RCC 7860 (cell line): ENCODE measurements at places on chromosomes 1 and 21.

DNA sequence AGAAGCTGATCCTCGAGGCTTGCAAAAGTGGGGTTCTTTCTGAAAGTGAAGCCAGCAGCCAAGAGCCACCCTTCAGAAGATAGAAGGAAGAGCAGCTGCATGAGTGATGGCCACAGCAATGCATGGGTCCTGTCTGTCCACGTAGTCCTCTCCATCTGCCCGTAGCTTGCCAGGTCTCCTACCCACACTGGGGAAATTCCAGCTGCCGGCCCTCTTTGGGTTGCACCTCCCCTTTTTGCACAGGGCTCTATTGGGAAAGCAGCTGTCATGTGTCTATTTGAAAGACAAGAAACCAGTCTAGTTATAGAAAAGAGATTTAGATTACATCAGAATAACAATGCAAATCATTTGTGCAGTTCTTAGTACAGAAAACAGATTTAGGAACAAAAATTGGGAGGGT is 204.4 kb downstream of the GIPC2 start:
- no peak for DNase-seq

DNA sequence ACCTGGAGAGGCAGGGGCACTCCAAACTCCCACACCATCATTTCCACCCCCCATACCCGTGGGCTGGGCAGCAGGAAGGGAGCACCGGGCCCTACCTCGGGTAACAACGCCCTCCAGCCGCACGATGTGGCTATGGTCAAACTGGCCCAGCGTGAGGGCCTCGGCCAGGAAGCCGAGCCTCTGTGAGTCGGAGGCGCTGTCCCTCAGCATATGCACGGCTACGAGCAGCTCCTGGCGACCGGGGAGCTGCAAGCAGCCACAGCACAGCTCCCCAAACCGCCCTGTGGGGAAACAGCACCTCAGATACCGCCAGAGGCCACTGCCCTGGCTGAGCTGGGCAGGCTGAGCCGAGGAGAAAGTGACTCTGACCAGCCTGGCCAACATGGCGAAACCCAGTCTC is 29.2 kb downstream of the CDCA8 start:
- no peak for DNase-seq

DNA sequence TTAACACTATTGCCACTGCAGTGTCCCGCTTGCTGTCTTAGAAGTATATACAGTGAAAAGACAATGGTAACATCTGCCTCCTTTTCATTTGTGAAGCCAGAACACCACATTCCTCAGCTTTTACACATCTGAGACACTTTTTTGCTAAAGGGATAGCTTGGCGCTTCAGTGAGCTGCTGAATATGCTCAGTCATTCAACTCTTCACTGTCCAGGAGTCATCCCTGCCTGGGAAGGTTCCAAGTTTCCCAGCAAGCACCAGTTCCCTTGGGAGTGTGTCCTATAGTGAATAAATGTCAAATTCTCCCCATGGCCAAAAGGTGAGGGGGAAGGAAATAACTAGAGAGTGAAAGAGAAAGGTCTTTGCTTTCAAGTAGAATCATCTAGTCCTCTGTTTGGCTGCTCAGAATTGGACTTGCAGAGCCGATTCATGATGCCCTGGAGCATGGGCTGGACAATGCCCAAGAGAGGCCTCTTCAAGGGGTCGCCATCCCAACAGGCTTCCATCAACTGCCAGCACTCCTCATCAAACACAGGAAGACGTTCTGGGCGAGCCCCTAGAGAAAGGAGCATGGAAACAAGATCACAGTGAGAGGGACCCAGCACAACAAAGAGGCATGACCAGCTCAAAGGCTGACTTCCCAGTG is 25.5 kb upstream of the RBBP5 start:
- DNase-seq, result peak; percentile 83

GRCh38 chr1:211495584-211495983 is 3.6 kb upstream of the RD3 start:
- DNase-seq, result no peak

- no peak for DNase-seq
Measured at GRCh38 chr21:45482899-45483821, 59.1 kb downstream of the SLC19A1 start.

DNA sequence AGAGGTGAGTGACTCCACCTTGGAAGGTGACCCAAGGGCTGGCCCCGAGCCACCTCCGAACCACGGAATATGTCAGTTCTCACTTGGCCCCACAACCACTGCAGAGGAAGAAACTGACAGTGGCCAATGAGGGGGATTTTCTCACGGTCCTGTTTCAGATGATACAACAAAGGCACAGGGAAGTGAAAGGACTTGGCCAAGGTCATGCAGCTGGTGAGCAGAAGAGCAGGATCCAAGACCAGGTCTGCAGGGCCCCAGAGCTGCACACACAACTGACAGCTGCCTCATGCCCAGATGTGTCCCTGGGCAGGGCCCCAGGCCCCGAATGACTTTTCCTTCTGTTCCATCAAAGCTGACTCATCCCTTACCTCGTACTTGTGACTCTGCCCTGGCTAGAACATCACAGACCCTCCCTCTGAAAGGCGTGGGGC is 25.8 kb upstream of the EVA1B start:
- peak; percentile 53 for DNase-seq

- no peak for DNase-seq
Measured at GRCh38 chr21:34956416-34957316, 92.4 kb downstream of the RUNX1 start.

DNA sequence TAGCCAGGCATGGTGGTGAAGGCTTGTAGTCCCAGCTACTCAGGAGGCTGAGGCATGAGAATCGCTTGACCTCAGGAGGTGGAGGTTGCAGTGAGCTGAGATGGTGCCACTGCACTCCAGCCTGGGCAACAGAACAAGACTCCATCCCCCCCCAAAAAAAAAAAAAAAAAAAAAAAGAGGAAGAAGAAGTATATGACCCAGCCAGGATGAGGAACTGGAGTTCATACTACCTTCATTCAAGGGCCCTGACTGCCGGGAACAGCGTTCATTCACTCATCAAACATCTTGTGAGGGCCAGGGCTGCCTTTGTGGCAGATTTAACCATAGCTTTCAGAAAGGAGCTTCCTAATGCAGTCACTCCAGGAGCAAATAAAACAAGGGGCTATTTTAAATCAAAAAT is 127.6 kb downstream of the MRPS6 start:
- no peak for DNase-seq

GRCh38 chr1:217681806-217682205 is 50.7 kb downstream of the SPATA17 start:
- DNase-seq, result no peak

DNA sequence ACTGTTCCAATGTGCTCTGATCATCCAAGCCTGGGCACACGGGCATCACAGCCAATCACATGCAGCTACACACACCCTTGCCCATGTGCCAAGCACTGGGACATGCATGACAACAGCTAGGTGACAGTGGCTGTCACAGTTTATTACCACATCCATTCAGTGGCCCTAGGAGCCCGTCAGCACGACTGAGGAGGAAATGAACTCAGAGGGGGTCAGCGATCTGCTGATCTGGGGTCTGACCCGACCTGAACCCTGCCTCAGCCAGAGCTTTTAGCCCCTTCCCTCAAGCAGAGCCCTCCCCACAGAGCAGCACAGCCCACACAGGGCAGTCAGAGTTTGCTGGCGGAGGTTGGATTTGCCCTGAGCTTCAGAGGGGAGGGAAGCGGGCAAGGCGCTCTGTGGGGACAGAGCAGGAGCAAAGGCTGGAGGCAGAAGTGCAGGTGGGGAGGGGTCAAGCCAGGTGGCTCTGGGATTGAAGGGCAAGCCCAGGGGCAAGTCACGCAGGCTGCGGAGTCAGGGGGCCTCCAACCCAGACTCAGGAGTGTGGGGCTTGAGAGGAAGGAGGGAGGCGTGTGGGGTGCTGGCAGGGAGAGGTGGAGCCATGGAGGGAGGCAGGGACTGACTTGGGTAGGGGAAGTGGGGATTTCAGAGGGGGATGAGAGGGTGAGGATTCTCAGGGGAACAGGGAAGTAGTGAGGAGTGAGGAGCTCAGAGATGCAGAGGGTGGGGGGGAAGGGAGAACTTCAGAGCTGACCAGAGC is 10.4 kb downstream of the SH3BGRL3 start:
- DNase-seq, result no peak

DNA sequence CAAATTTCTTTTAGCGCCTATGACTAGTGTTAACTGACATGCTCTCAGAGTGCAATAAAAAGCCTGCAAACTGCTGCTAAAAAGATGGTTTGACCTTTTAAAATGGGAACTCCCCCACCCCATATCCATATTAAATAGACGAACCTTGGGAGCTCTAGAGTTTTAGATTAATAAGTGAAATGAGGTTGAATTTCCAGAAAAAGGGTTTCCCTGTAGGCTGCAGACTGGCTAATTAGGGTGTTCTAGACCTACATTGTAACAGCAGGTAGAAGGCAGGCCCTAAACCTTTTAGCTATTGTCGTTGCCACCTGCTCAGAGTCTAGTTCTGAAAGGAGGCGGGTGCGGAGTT is 2.2 kb downstream of the FAM78B start:
- DNase-seq, result no peak

DNA sequence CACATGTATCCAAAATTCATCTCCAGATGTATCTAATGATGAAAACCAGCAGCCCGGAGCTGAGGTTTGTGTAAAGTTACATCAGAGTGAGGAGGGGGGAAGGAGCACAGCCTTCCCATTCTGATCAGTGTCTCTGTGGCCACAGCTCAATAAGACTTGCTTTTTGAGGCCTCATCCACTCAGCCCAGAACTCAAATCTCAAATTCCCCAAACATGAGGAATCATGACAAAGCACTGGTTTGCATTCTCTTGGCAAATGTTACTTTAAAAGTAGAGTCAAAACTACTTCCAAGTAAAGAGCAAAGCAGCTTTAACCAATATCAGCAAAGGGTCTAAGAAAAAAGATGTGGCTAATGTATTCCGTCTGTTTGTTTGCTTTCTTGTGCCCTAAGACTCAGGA is 30.9 kb downstream of the CCN1 start:
- DNase-seq, result peak; percentile 65

DNA sequence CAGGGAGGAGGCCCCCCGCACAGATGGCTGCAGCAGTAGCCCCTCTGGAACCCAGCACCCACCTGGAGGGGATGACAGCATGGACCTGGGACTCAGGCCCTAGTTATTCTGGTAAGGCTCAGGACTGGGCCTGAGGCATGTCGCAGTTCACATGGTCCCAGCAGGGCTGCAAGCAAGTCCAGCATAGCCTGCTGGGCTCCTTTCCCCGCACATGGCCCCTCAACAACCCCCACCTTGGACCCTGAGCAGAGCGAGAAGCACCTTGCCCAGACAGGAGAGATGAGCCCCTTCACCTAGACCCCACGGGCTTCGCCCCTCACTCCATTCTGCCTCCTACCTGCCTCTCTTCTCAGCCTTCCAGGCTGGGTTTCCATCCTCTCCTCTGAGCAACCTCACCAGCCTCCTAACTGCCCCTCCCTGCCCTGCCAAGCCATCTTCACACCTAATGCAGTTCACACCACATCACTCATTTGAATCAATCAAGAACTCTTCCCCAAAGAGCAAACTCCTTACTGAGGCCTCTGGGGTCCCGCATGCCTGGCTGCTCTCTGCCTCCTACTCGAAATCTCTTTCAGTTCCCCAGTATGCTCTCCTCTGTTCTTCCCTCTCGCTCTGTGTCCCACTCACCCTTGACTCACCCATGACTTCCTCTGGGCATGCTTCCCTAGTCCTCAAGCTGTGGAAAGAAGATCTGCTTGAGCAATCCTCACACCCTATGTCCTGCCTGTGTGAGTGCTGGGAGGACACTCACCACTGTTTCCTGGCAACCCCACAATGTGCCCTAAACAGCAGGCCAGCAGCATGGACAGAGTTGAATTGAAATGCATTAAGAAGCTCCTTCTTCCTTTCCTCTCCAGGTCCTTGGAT is 9.4 kb upstream of the THEMIS2 start:
- DNase-seq, result peak; percentile 99

DNA sequence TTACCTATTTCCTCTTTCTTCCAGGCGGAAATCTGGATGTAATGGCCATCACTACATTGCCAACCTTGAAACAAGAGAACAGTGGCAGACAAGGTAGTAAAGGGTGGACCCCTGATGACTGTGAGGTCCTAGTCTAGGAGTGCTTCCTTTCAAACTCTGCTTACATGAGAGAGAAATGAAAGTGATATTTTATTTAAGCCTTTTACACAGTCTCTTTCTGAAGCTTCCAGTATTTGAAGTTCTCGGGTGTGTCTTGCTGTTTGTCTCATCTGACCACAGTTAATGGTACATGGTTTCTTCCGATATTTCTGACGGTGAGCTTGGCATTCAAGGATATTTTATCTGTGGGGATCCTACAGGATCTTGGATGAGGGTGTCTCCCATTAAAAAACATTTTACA is 215.2 kb downstream of the SLC45A1 start:
- DNase-seq, result no peak

- DNase-seq, result no peak
Measured at GRCh38 chr1:209030454-209031167, 552.9 kb upstream of the CAMK1G start.

DNA sequence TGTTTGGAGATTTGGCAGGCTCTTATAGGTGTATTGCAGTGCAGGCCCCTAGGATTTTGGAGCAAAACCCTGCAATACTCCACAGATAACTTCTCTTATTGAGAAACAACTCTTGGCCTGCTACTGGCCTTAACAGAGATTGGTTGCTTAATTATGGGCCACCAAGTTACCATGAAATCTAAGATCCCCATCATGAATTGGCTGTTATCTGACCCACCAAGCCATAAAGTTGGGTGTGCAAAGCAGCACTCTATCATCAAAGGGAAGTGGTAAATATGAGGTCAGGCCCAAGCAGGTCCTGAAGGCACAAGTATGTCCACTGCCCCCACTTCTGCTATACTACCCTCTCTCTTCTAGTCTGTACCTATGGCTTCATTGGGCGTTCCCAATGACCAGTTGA is 130.0 kb upstream of the TNFSF4 start:
- DNase-seq, result no peak

DNA sequence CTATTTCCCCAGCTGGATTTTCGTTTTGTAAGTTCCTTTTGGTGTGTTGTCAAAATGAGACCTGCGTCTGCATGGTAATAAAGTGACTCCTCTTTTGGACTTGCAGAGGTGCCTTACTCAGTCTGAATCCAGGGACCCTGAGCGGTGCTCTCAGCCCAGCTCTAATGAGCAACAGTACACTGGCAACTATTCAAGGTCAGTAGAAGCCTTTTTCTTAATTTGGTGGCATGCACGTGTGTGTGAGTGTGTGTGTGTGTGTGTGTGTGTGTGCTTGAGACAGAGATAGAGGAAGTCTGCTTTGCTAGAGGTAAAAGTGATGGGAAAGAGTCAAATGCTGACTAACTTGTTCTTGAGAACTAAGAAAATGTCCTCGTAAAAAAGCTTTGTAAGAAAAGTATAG is 105.4 kb downstream of the CD247 start:
- DNase-seq, result no peak

DNA sequence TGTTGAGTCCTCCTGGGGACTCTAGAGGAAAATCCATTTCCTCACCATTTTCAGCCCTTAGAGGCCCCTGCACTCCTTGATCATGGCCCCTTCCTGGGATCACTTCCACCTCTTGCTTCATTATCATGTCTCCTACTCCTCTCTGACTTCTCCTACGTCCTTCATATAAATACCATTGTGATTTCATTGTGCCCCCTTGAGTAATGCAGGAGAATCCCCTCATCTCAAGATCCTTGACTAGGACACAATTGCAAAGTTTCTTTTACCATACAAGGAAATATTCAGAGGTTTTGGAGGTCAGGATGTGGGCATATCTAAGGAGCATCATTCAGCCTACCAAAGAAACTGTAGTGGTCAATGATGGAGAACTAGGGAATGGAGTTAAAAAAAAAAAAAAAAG is 8.8 kb upstream of the GBP6 start:
- DNase-seq, result no peak

GRCh38 chr21:44686000-44686781 is 4.2 kb upstream of the KRTAP12-1 start:
- DNase-seq, result no peak

- DNase-seq, result no peak
Measured at GRCh38 chr1:161207173-161207572, 5.0 kb downstream of the NDUFS2 start.
